ENCODE measurements at places on chromosomes 12 and 14.
A peak's percentile ranks its signal among the peaks of the same experiment; 100 is the strongest.

GRCh38 chr14:91098591-91098990, 15.3 kb upstream of the DGLUCY start:
- DNase-seq = no peak

- no peak for DNase-seq
These were observed 29.2 kb upstream of the C14orf180 start for GRCh38 chr14:104550340-104550860.

- DNase-seq = no peak
These were observed 396.4 kb downstream of the ZFP36L1 start for GRCh38 chr14:68396461-68396860.

DNA sequence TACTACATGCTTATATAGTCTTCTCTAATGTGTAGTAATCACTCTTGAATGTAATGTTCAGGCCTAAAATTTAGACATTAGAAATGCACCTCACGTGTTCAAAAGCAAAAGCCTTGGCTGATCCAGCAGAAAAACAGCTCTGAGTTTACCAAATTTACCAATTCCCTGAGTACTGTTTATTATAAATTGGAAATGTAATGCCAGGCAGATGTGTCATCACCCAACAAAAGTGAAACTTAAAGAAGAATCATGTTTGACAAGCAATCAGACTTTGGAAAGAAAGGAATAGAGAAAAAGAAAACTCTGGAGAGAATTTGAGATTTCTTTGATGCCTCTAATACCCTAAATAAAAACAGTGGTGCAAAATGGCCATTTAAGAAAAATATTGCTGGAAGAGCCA, 26.5 kb upstream of the STRAP start:
- no peak for DNase-seq

DNA sequence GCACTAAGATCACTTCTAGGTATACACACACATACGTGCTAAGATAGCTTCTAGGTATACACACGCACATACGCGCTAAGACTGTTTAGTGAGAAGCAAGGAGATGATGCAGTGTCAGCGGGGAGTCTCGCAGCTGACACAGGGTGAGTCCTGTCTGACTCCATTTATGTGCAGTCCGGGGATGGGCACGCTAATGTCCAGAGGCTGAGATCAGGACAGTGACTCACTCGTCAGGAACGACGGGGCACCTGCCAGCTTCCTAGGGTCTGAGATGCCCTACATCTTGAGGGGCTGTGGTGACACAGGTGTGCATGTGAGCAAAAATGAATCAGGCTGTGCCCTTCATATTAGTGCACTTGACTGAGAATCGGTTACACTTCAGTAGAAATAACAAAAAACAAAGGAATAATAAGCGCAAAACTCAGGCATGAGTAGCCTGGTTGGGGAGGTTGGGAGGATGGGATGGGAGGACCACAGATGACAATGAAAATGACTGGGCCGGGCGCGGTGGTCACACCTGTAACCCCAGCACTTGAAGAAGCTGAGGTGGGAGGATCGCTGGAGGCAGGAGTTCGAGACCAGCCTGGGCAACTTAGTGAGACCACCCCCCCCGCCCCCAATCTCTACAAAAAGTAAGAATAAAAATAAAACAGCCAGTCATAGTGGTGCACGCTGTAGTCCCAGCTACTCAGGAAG, 29.1 kb upstream of the ULK1 start:
- DNase-seq = no peak

GRCh38 chr12:109621211-109621694, 47.7 kb downstream of the MVK start:
- DNase-seq = no peak

DNA sequence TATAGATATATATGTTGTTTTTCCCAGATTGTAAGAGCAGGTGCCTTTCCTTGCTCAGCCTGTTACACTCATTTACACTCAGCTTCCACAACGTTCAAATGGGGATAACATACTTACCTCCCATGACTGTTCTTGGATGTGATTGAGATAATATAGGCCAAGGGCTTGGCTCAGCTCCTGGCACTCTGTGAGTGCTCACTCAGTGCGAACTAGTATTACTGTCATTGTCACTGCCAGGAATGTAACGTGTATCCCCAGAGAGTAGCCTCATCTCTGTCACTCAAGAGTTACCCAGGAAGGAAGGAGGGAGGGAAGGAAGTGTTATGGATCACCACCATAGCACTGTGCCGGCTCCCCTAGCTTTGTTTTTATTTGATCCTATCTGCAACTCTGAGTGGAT, 307.9 kb downstream of the PDZRN4 start:
- no peak for DNase-seq

DNA sequence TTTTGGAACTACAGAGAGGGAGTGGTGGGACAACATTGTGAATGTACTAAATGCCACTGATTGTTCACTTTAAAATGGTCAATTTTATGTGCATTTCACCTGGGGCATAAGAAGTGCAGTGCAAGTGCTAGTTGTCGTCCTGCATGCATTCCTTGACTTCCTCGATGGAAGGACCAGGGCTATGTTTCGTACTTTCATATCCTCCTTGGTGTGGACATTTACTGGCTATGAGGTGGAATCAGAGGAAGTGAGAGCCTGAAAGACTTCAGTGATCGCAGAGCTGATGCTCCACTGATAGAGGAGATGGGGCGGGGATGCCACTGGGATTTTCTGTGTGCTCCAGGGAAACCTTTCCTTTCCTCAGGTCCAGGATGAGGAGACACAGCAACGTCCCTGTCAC, 54.1 kb upstream of the DDX11 start:
- DNase-seq = no peak

GRCh38 chr12:9707864-9708808, 24.8 kb downstream of the CLECL1 start:
- DNase-seq = no peak

DNA sequence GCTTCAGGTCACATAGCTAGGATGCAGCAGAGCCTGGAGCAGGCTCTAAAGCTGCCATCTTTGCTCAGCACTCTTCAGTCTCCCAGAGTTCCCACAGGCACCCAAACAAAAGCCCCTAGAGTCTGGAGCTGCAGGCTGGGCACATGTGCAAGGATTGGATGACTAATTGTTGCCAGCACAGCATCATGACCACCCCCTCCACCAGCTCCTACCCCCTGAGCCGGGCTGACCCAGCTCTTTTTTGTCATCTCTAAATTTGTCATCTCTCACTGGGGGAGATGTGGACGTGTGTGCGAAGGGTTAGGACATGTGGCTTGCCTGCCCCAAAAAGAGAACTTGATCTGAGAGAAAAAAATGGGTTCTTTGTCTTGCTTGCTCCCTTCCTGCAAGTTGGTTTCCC, 4.3 kb upstream of the MMP19 start:
- no peak for DNase-seq

GRCh38 chr12:38392554-38393144, 76.1 kb downstream of the ALG10B start:
- DNase-seq = no peak

DNA sequence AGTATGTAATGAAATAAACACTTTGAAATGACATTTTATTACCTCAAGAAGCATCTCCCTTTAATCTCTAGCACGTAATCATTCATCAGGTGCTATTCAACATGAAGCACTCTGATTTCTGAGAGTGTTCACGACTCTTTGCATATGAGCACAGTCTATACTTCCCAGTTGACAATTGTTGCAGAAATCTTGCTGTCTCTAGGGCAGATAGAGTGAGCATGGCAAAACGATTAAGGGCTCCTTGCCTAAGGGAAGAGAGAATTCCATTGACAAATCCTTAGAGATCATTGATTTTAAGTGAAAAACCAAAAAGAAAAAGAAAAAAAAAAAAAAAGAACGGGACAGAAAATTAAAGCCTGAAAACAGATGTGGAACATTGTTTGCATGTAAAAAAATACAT, 107.6 kb downstream of the C12orf50 start:
- DNase-seq = no peak

DNA sequence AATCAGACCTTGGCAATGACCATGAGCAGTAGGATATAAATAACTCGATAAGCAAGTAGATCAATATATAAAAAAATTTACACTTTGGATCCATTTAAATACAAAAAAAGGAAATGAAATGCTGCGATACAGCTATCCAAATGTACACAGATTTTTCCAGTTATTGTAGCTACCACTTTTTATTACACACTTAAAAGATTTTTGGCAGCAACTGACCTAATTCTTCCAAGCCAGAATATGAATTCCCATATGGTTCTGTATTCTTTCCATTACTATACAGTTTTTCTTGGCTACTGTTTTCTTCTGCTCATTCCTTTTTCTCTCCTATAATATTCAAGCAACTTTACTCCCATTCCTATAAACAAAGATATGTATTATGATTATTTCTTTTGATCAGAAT, 52.2 kb downstream of the TMTC1 start:
- DNase-seq = no peak

GRCh38 chr12:130485291-130486145, 147.8 kb downstream of the PIWIL1 start:
- DNase-seq = no peak

- no peak for DNase-seq
These were observed 53.4 kb downstream of the METTL25 start for GRCh38 chr12:82411546-82412230.

GRCh38 chr12:28180786-28181185, 9.5 kb upstream of the CCDC91 start:
- DNase-seq = no peak

GRCh38 chr12:120007272-120007671, 18.2 kb downstream of the BICDL1 start:
- no peak for DNase-seq

DNA sequence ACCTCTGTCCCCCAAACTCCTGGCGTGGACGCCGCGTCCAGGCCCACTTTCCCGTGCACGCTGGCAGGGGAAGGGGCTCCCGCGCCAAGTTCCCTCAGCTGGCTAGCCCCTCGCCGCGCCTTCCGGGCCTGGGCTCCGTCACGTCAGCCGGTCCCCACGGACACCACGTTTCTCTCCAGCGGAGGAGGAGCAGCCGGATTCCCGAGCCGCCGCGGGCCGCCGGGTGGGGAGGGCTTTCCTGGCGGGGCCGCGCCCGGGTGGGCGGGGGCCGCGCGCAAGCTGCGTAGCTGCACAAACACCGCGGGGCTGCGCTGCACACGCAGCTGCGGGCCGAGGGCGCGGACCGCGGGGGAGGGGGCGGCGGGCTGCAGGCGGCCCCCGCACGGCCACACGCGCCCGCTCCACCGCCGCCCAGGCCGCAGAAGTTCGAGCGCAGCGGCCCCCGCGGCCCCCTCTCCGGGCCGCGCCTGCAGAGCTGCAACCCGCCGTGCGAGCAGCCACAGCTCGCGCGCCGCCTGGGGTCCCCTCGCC, 45.1 kb upstream of the PNMA1 start:
- peak; percentile 43 for DNase-seq

DNA sequence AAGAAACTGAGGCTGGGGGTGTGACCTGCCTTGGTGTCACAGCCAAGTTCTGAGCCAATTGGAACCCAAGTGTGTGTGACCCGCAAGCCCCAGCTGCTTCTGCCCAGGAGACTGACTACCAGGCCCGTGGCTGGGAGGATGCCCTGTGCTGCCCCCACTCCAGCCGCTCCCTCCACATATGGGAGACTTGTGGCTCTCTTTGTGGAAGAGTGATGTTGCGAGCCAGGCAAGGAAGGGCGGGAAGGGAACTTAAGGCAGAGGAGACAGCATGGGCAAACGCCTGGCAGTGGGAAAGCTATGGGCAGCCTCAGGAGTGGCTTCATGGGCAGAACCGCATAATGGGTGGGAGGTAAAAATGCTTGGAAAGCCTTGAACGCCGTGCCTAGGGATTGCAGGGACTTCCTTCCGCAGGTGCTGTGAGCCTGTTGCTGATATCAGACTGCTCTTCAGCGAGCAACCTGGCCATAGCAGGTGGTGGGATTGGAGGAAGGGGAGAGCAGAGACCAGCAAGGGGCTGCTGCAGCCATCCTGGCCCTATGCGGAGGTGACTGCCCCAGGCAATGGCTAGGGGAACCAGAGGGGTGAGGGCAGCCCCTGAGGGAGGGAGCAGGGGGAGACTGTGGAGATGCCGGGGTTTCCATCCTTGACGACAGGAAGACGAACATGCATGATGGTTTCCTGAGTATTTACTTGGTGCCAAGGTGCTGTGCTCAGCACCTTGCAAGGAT, 115.7 kb downstream of the LGMN start:
- no peak for DNase-seq

- no peak for DNase-seq
These were observed 260.5 kb downstream of the NEDD1 start for GRCh38 chr12:97167598-97167997.

GRCh38 chr14:67875175-67876006, 55.8 kb downstream of the RAD51B start:
- no peak for DNase-seq

- DNase-seq = no peak
These were observed 1.8 kb downstream of the IFT43 start for GRCh38 chr14:75987201-75987970.

- no peak for DNase-seq
These were observed 270.7 kb upstream of the PDE3A start for GRCh38 chr12:20097626-20098025.

GRCh38 chr12:72546106-72546505, 273.9 kb downstream of the TRHDE start:
- DNase-seq = no peak

DNA sequence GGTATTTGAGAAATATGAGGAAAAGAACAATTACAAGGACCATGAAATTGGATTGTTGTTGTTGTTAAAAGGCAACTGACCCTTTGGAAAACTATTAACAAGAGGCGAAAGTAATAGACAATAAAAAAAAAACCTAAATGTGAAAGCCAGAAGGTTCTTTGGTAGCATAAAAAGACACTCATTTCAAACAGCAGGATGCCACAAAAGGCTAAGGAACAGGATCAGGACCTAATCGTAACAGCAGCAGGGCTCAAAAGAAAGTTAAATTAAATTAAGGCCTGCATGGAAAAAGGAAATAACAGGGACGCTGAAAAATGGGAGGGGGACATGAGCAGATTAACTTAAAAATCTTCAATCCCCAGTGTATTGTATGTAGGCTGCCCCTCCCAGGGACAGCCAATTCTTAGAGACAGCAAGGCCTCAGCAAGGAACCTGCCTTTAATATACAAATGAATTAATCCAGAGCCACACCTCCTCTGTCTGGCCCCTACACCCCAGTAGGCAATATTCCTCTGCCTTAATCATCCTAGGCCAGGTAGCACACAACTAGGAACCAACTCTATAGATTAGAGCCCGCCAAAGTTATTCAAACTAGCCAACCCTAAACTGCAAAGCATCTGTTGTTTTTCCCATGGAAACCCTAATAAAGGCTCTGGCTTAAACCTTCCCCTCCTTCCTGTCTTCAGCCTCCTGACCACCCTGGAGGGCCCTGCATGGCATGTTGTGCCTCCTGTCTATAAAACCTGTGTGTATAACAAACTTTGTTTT, 28.4 kb upstream of the AP4S1 start:
- DNase-seq = no peak

All from hypothalamus (tissue), 51 donors.